Breast epithelium (tissue), 4 donors: ENCODE measurements at places on chromosomes 7 and 10. TPM values are rescaled to one million over a fixed set of nuclear protein-coding genes. Genes with fewer than 3 reads are reported as not detected.

DNA sequence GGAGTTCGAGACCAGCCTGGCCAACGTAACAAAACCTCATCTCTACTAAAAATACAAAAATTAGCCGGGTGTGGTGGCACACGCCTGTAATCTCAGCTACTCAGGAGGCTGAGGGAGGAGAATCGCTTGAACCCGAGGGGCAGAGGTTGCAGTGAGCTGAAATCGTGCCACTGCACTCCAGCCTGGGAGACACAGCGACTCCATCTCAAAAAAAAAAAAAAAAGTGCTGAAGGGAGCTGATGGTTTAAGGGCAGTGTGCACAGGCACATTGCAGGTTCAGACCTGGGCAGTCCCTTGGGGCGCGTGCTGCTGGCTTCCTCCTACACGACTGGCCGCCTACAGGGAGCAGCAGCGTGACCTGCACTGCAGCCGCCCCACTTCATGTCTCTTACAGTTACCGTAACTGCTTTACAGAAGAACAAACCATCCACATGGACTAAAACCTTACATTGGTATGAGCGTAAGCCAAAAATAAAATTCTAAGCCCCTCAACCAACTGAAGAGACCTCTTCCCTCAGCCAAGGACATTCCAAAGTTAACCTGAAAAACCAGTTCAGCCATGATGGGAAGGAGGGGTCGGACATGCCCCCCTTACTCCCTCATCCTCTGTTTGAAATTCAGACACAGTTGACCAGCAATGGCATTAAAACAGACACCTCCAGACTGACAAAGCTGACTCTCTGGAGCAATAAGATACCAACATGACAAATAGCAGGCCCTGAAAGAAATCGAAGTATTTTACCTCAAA lies 262.2 kb downstream of the ZMYND11 start:
- no peaks in the 10 kb centered on the region for H3K27me3 ChIP-seq
- no peak overlapping the region for H3K4me3 ChIP-seq
- no peaks in the 10 kb centered on the region for H3K4me1 ChIP-seq
- DNase-seq: no peak
- H3K27ac ChIP-seq: no peak overlapping the region
- H3K36me3 ChIP-seq: no peaks in the 10 kb centered on the region

- peaks cover 3% of the 10 kb centered on the region for H3K36me3 ChIP-seq
- H3K4me3 ChIP-seq: no peak overlapping the region
- DNase-seq: no peak
- H3K27ac ChIP-seq: no peak overlapping the region
- H3K27me3 ChIP-seq: no peaks in the 10 kb centered on the region
- H3K4me1 ChIP-seq: no peaks in the 10 kb centered on the region
Measured at GRCh38 chr10:12103802-12104201, 25.7 kb upstream of the SEC61A2 start.

DNA sequence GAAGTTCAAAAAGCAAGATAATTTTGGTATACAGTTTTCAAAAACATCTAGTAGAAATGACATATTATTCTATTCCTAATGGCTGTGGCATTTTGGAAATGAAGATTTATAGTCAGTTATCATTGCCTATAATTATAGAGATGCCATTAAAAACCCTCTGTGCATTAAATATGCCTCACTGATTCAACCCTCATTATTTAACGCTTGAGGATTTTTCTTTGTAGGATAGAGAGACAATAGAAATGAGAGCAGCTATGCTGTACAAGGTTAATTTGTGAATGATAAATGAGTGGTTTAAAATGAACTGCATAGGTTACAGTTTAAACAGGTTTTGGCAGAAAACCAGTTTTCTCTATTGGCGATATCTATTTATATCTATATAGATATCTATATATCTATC lies 32.2 kb upstream of the SEMA3A start:
- no peaks in the 10 kb centered on the region for H3K36me3 ChIP-seq
- DNase-seq: no peak
- H3K27ac ChIP-seq: no peak overlapping the region

GRCh38 chr10:70775679-70776454 lies 9.3 kb downstream of the TBATA start:
- no peaks in the 10 kb centered on the region for H3K4me1 ChIP-seq
- H3K36me3 ChIP-seq: no peaks in the 10 kb centered on the region
- H3K27ac ChIP-seq: no peak overlapping the region
- H3K27me3 ChIP-seq: no peaks in the 10 kb centered on the region
- DNase-seq: peak; percentile 16

DNA sequence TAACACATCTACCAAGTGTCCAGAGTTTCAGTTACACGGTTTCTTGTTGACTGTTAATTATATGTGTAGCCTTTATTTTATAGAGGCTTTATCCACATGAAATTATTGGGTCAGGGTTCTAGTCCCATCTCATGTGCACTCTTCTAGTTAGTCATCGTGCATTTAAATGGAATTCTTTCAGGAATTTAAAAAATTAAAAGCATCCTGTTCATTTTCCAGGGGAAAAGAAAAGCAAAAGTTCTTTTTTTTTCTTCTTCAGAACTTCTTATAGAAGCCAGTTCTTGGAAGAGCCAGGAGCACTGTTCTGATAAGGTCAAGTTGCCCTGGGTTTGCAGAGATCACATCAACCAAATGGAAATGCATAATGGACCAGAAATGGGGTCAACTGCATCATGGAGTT lies 324.7 kb downstream of the INHBA start:
- H3K4me3 ChIP-seq: no peak overlapping the region
- no peak for DNase-seq
- no peak overlapping the region for H3K27ac ChIP-seq
- H3K36me3 ChIP-seq: no peaks in the 10 kb centered on the region
- H3K4me1 ChIP-seq: no peaks in the 10 kb centered on the region

DNA sequence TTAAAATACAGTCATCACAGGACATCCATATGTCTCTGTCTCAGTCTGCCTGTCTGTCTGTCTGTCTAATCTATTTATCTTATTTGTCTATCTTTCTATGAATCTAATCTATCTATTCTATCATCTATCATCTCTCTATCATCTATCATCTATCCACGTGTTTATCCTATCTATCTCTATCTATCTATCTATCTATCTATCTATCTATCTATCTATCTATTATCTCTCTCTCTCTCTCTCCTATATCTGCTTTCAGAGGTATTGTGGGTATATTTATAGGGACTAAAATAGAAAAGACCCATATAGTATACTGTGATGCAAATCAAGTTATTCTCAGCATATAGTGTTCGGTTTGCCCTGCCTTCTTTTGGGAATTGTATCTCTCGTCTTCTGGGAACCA lies 167.5 kb downstream of the VPS50 start:
- H3K4me3 ChIP-seq: no peak overlapping the region
- no peak overlapping the region for H3K27ac ChIP-seq
- no peaks in the 10 kb centered on the region for H3K27me3 ChIP-seq
- H3K36me3 ChIP-seq: no peaks in the 10 kb centered on the region

DNA sequence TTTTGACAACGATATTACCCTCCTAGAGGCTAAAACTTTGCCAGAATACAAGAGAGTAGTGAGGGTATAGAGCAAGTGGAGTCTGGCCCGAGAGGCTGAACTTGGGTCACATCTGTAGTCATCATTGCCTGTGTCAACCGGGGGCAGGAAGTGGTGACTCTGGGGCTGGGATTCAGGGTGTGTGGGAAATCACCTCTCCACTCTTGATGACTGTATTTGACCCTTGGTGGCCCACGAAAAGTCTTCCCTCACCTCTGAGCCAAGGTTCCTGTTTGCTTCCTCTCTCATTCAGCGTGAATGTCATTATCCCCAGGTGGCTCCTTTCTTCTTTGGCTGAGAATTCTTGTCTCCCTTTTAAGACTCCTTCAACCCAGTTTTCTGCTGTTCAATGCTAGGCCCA lies 240.4 kb downstream of the ABCA13 start:
- H3K4me1 ChIP-seq: no peaks in the 10 kb centered on the region
- H3K27me3 ChIP-seq: no peaks in the 10 kb centered on the region
- DNase-seq: no peak
- H3K4me3 ChIP-seq: no peak overlapping the region

The RPEL1 gene
- total RNA-seq: 0.33 TPM
